ENCODE measurements at places on chromosomes 3 and 15.

DNA sequence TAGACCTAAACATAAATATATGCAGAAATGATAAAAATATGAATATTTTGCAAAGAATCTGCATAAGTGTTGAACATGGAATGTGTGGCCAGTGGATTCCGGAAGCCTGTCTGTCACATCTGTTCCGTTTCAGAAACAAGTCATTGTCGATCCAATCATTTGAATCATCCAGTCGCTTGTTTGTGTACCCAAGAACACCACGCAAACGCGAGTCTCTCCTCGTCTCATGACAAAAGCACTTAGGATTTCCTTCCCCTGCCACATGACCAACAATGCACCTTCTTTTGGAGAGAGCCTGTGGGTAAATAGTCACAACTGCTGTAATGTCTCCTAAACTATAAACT is 80.2 kb downstream of the FMN1 start:
- no peak for DNase-seq

- no peak for DNase-seq
Observed at GRCh38 chr15:57313134-57313483, 63.2 kb upstream of the CGNL1 start.

DNA sequence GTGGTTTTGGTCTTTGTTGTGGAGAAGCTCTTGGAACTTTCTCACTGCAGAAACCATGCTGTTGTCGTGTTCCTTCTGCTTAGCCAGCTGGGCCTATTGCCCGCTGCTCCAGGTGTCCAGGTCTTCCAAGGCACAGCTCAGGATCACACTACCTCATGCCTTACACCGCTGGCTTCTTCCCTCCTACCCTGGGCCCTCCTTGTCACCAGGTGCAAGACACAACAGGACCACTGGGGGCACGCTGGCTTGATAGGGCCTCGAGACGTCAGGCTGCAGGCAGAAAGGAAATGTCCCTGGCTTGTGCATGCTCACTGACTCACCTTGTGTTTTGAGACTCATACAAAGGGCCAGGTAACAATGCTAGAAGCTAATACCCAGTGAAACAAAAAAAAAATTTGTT is 32.3 kb downstream of the PAQR9 start:
- no peak for DNase-seq

GRCh38 chr15:89666184-89666857 is 11.1 kb upstream of the KIF7 start:
- DNase-seq = no peak

DNA sequence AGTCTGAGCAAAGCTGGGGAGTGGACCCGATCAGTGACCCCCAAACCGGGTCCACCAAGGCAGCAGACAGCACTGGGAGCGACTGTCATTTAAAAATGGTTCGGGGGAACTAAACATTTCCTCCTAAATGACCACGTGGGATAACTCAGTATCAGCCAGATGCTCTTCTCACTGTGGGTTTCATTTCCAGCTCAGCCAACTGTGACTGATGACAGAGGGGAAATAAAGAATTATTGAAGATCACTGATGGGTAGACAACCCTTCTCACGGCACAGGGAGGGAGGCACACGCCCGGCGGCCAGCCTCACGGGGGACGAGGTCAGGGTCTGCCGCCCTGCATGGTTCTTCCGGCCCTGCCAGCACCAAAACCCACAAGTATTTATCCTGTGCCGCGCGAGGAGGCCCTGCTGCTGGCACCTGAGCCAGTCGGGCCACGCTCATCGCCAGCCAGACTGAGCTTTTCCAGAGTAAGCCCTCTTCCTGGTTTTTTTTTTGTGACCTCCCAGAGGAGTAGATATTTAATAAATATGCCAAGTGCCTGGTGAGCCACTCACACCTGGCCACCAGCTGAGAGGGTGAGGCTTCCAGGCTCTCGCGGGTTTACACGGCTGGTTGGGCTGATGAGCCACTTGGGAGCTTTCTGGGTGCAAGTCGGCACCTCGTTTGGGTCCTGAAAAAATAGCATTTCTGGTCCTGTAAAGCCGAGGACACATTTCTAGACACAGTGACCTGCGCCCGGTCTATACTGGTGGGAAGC is 6.2 kb downstream of the MELTF start:
- DNase-seq = no peak

GRCh38 chr3:66797889-66798560 is 200.1 kb upstream of the KBTBD8 start:
- peak; percentile 62 for DNase-seq

GRCh38 chr3:134847349-134847748 is 52.3 kb downstream of the EPHB1 start:
- no peak for DNase-seq

GRCh38 chr15:37041836-37042235 is 58.5 kb downstream of the MEIS2 start:
- DNase-seq = no peak

- DNase-seq = no peak
Observed at GRCh38 chr3:101940521-101941317, 91.4 kb downstream of the NFKBIZ start.

DNA sequence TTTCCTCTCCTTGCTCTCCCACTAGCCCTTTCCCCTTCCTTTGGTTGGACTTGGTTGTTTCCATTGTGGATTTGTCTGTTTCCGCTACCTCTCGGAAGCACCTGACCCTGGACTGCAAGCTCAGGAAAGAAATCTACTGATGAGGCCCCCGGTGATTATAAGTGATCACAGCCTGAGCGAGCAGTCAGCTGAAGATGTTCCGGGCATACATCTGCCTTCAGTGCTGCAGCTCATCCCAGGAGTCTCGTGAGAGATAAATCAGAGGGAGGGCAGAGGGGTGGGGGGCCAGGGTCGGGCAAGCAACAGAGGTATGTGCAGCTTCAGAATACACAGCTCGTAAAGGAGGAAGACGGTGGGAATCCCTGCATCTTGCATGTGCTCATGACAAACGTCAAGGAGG is 102.1 kb downstream of the MRPL46 start:
- no peak for DNase-seq

DNA sequence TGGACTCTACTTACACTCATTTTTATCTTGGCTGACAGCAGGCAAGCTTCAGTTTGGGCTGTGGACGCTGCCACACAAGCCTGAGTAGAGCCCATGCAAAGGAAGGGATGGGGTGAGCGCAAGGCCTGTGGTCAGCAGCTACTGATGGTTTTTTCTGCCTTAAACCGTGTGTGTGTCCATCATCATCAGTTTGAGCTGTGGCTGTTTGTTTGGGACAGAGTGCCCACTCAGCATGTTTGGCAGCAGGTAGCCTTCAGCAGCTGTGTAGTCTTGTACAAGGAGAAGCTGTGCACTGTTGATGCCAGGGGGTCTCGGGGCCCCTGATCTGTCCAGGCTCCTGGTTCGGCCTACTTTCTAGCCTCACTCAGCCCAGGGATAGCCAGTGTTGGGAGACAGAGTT is 3.5 kb downstream of the RBM15B start:
- DNase-seq = no peak

GRCh38 chr15:85744579-85744978 is 50.1 kb downstream of the KLHL25 start:
- no peak for DNase-seq

DNA sequence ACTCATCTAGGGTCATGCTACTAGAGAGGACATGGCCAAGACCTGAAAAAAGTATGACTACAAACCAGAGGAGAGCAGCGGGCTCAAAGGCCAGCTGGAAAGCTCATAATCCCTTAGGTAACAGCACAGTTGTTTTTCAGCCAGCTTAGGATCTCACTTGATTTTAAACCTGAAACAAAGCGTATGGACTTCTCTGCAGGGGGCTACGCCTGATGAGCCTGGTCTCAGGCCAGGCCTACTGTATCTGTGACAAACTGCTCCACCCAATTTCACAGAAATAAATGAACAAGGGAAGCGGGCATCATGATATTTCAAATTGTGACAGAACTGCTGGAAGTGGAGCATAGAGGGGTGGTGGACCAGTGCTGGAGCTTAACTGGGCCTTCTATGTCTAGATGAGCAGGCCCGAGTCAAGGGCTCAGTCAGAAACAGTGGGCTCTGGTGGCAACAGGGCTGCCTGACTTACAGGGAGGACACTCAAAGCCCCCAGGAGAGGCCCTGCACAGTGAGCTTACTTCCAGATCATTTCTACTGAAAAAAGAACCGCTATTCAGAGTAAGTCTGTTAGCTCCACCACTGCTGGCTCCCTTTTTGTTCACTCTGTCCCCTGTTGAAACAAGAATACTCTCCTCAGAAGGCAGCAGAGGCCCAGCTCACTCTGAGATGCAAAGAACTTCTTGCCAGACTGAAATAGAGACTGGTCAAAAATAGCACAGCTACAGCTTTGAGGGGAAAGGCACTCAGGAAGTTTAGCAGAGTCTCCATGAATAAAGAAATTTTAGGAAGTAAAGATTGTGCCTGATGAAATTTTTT is 47.0 kb downstream of the LRIG1 start:
- no peak for DNase-seq

DNA sequence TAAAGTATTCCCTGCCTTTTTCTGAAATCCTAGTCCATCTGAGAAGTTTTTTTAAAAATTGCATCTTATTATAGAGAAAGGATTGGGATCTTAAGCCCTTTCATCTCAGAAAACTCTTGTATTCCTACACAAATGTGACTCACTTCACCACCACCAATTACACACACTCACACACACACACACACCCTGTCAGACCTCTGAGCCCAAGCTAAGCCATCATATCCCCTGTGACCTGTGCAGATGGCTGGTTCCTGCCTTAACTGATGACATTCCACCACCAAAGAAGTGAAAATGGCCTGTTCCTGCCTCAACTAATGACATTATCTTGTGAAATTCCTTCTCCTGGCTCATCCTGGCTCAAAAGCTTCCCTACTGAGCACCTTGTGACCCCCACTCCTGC is 1181.9 kb downstream of the ROBO2 start:
- DNase-seq = no peak

DNA sequence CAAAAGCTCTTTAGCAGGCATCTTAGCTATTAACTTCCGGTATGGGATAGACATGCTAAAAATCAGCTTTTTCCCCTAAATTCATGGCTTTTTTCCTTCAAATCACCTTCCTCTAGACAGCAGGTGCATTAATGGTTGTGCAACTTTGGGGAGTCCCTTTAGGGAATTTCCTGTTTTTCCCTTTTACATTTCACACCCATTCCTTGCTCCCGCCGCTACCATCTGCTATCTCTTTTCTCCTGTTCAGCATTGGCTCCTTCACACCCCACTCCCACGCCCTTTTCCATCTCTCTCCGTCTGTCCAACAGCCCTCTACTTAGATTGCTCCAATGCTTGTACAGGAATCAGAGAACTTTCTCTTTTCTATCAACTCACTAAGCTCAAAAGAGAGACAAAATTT is 43.4 kb downstream of the FEZF2 start:
- DNase-seq = no peak

DNA sequence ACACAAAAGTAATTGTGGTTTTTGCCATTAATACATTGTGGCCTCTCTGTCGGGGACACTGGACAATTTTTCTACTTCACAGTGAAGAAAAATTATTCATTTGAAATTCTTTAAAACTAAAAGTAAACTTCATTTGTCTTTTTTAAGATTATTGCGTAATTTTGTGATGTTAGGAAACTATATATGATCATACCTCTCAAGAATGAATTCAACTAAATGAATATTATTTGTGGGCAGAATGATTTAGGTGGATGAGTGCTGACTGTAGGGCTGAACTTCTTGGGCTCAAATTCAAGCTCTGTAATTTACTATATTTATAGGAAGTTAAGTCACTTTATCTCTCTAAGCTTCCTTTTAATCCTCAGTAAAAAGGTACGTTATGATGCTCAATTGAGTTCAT is 441.2 kb downstream of the ROBO1 start:
- no peak for DNase-seq

DNA sequence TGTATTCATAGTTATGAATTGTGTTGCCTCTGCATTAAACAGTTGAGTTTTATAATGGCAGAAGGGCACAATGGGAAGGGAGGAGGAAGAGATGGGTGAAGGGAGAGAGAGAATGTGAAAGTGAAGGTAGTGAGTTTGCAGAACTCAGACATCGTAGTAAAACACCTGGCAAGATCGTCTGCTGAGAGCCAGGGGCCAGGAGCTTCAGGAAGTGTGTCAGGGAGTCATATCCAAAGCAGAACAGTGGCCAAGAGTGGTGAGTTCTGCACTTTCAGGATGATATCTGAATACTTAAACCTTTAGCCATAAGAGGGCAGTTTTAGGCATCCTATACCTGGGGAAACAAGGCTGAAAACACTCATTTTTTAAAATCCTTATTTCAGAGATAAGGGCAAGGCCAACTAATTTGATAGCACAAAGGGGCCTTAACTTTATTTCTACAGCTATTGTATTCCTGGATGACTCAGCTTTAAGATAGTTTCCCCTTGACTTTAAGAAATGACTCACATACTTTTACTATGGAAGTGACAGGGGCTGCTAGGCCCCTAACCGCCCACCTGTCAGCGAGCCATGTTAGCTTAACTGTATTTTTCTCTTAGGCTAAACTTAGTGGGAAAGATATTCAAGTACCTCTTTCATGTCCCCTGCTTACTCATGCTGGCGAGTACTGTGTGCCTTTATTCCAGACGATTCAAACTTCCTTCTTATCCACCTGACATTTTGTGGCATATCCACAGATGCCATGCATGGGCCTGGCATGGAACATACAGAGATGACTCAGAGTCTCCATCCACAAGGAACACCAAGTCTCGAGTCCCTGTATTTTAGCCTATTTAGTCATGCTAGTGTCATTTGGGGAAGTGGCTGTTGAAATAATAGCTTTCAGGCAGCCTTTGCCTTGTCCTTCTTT is 53.9 kb downstream of the RLBP1 start:
- DNase-seq = no peak

DNA sequence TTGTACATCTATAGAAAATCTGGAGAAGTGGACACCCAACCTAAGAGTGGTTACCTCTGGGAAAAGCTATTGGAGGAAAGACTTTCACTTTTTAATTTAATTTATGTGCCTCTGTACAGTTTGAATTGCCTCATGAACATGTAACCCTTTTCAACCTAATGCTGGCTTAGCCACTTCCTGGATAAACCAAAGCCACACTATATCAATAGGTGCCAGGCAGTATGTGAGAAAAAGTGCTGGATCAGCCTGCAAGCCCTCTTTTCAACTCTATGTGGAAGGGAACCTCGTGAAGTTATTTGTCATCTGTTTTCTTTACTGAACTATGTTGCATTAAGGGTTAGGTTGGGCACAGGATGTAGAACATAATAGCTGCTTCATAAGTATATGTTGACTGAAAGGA is 9.3 kb upstream of the TOPAZ1 start:
- DNase-seq = no peak

GRCh38 chr3:190593075-190593474 is 79.2 kb downstream of the IL1RAP start:
- no peak for DNase-seq

DNA sequence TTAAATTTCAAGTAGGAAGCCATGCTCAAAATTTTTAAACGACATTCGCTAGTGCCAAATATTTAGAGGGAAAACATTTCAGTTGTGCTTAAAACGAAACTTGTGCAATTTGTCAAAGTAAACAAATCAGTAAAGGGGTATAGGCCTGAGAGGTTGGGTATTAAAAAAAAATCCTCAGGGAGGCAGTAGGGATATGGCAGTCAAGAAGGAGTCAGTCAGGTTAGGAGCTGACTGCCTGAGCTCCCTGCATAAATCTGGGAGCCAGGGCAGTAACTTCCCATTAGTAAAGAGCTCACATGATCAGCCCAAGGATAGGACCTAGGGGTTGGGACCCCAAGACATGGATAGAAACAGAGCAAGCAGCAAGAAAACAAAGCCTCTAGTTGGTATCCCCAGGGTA is 120.7 kb upstream of the STAC start:
- no peak for DNase-seq

Data from sciatic nerve (tissue), 2 donors.